T-helper 1 cell (primary cell): ENCODE measurements at places on chromosomes 4 and X.

DNA sequence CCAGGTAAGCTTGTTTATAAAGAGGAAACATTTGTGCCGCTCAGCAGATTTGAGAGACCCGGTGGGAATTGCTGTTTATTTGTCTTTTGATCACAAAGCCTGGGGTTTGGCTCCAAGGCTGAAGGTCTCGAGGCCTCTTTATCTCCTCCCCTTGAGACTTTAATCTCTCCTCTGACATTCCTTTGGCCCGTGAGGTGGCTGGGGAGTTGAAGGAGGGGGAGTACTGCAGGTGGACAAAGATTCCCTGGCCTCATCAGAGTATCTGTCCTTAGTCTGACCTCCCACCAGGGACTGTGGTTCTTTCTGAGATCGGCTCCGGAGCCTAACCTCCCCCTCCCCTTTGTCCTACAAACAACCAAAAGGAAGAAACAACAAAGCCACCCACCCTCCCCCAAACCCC, 216.5 kb downstream of the MID1IP1 start:
- DNase-seq, result no peak

GRCh38 chr4:5874811-5875449, 18.0 kb downstream of the CRMP1 start:
- no peak for DNase-seq

GRCh38 chr4:44668526-44668925, 9.7 kb upstream of the GUF1 start:
- DNase-seq, result no peak

DNA sequence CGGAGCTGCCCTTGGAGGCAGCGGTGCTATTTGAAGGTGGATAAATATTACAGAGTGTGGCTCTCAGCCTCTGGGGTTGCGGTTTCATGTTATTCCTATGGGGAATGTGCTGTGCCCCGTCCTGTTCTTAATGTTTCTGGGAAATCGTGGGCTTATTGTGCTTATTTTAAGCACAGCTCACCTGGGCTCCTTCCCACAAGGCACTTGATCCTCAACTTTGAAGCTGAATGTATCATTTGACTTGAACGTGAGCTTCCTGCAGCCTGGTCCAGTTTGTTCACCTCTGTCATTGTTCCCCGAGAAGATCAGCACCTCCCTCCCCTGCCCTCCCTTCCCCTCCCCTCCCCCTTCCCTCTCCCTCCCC, 3.9 kb downstream of the SORCS2 start:
- no peak for DNase-seq

GRCh38 chrX:3232262-3232923, 114.1 kb downstream of the MXRA5 start:
- no peak for DNase-seq

- DNase-seq, result no peak
These were observed 9.3 kb downstream of the ZNF185 start for GRCh38 chrX:152907084-152907651.

GRCh38 chrX:109739625-109740432, 6.8 kb upstream of the ACSL4 start:
- no peak for DNase-seq

DNA sequence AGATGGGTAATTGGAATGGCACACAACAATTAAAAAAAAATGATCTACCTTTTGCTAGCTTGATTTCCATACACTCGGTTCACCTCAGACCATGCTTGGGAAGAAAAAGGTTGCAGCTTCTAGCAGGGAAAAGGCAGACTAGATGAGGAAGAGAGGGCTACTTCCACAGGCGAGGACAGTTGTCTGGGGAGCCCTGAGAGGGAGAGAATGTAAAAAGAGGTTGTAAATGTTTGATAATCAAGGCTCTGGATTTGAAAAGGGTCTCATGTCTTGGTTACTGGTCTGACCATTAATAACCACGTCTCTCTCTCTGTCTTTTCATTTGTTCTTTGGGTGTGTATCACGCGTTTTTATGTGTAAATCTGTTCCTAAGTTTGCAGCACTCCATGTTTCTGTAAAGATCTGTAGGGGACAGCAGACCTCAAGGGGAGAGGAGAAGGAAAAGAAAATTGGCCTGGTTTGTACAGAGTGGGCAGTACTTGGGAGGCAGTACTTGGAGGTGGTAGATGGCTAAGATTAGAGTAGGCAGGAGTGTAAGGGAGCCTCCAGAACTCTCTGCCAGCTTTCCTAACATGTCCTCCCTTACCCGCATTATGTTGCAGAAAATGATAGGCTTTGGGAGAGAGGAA, 750 bp downstream of the ARMCX5 start:
- DNase-seq, result no peak

GRCh38 chr4:184191267-184191666, 26.4 kb downstream of the ENPP6 start:
- no peak for DNase-seq

DNA sequence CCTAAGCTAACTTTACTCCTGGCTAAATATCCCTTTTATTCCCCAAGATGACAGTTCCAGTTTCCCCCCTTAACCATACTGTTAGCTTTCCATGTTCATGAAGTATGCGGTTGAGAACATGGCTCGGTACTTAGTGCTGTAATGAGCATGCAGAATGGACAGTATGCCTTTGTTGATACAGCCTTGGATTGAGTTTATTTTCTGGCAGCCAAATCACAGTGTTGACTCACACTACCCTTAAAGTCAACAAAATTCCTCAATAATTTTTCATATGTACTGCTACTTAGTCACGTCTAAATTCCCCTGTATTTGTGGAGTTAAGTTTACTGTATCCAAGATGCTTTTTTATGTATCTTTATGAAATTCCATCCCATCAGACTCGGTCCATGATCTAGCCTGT, 1.4 kb upstream of the VEGFC start:
- no peak for DNase-seq

DNA sequence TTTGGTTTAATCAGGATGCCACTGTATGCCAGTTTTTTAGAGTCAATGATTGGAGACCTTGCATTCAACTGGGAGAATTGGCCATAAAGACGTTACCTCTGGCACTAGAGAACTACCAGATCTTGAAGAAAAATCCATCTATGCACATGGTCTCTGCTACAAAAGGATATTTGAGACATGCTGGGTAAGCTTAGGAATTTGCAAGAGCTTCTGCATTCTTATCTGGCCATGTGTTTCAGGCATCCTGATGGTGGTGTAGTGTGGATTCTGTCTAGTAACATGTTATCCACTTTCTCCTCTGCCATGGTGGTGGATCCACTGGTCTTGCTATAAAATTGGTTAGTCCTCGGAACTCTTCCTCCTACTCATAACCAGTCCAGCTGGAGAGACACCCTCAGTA, 185.3 kb upstream of the WDFY3 start:
- no peak for DNase-seq

DNA sequence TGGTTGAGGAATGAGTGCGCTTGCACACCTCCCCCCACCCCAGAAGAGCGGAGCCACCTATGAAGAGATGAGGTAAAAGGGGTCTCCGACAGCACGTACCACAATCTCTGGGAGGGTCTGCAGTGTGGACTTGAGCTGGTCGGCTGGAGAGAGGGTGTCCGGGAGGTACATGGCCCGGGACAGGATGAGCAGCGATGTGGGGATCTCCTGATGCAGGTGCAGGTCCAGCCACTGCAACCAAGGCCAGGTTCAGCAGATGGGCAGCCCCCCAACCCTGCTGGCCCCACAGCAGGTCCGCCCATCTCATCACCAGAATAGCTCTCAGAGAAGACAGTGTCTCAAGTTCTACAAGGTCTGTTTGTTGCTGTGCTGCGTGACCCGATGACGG, 30.4 kb downstream of the FGFR3 start:
- no peak for DNase-seq

GRCh38 chr4:61203436-61203790, 3.3 kb downstream of the ADGRL3 start:
- DNase-seq, result no peak

- DNase-seq, result peak; percentile 1
These were observed 833.9 kb upstream of the PRKX start for GRCh38 chrX:4547213-4547836.

DNA sequence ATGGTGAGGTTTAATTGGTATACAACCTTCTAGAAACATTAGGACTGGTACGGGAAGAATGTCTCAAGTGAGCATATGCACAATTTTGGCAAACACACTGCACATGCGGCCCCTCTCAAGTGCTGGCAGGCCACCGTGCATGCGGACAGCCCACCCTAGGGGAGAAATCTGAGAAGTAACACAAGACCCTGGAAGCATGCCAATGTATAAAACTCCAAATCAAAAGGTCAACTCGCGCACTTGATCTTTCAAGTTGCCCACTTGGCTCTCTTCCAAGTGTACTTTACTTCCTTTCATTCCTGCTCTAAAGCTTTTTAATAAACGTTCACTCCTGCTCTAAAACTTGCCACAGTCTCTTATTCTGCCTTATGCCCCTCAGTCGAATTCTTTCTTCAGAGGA, 488.3 kb downstream of the CFAP47 start:
- DNase-seq, result no peak

DNA sequence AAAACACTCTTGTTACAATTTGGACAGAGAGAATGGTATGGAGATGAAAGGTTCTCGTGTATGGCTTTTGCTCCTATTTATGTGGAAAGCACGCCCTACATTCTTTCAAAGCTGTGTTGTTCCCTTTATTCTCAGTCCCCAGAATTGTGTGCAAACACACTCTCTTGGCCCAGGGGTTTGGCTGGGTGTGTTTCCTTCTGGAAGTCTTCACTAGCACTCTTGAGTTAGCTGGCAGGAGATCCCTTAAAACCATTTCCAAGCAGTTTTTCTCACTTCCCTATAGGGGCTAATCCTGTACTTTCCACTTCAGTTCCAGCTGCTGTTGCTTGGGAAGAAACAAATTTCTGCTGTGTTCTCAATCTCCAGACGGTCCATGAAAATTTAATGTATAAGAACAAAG, 35.1 kb downstream of the FHL1 start:
- DNase-seq, result no peak
